Adrenal gland (tissue), 19 donors: ENCODE measurements at places on chromosomes 13 and 19. TPM values are rescaled to one million over a fixed set of nuclear protein-coding genes. Genes with fewer than 3 reads are reported as not detected.
A peak's percentile ranks its signal among the peaks of the same experiment; 100 is the strongest.

DNA sequence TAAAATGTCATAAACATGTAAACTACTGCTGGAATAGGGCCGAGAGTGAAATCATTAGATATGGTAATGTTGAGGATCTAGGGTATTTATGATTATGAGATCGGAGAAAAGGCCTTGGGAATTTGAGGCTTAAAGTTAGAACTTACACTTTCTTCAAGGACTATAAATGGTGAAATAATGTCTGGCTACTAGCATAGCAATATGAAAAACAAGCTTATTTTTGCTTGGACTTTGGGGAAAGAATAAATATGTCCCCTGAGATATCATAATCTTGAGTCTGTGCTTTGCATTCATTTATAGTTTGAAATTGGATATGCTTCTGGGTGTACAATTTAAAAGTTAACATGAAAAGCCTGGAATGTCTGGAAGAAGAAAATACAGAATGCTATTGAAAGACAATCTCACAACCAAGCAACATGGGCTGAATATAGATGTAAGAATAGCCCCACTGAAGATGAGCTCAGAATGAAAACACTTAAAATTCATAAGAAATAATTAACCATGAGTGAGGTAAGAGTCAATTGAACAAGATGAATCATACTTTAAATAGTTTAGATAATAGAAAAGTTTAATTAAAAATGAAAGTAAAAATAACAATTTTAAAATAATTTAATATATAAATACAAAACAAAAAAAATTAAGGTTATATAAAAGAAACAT, 1555.4 kb upstream of the MIR17HG start:
- no peak overlapping the region for H3K4me3 ChIP-seq
- H3K27ac ChIP-seq: no peak overlapping the region
- H3K4me1 ChIP-seq: no peaks in the 10 kb centered on the region
- DNase-seq: no peak
- H3K27me3 ChIP-seq: no peaks in the 10 kb centered on the region

GRCh38 chr13:23289917-23290357, 109.2 kb downstream of the SGCG start:
- no peak overlapping the region for H3K4me3 ChIP-seq
- no peaks in the 10 kb centered on the region for H3K4me1 ChIP-seq
- no peak overlapping the region for H3K27ac ChIP-seq
- H3K27me3 ChIP-seq: no peaks in the 10 kb centered on the region
- no peak for DNase-seq
- H3K36me3 ChIP-seq: no peaks in the 10 kb centered on the region

DNA sequence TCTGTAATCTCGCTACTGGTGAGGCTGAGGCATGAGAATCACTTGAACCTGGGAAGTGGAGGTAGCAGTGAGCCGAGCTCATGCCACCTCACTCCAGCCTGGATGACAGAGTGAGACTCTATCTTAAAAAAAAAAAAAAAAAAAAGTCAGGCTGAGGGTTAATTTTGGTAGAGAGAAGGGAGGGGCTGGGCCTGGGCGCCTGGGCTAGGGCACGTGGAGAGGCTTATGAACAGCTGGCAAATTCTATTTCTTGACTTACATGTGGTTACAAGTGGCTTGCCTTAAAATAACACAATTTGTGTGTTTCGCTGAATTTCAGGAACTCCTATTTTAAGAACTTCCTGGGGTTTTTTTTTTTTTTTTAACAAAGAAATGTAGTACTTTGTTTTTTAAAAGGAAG, 47.6 kb upstream of the MAP3K10 start:
- H3K27ac ChIP-seq: no peak overlapping the region
- no peak overlapping the region for H3K4me3 ChIP-seq
- no peak for DNase-seq
- peaks cover 5% of the 10 kb centered on the region for H3K4me1 ChIP-seq

GRCh38 chr19:34847393-34847792, 74.4 kb upstream of the ZNF599 start:
- no peak for DNase-seq
- H3K36me3 ChIP-seq: no peaks in the 10 kb centered on the region
- no peaks in the 10 kb centered on the region for H3K4me1 ChIP-seq
- no peak overlapping the region for H3K27ac ChIP-seq

- peaks cover 11% of the 10 kb centered on the region for H3K4me1 ChIP-seq
- no peak overlapping the region for H3K27ac ChIP-seq
- H3K36me3 ChIP-seq: no peaks in the 10 kb centered on the region
- no peak for DNase-seq
These were observed 3.5 kb downstream of the KLK1 start for GRCh38 chr19:50820086-50820485.

Gene F2RL3
- total RNA-seq: 2.3 TPM

DNA sequence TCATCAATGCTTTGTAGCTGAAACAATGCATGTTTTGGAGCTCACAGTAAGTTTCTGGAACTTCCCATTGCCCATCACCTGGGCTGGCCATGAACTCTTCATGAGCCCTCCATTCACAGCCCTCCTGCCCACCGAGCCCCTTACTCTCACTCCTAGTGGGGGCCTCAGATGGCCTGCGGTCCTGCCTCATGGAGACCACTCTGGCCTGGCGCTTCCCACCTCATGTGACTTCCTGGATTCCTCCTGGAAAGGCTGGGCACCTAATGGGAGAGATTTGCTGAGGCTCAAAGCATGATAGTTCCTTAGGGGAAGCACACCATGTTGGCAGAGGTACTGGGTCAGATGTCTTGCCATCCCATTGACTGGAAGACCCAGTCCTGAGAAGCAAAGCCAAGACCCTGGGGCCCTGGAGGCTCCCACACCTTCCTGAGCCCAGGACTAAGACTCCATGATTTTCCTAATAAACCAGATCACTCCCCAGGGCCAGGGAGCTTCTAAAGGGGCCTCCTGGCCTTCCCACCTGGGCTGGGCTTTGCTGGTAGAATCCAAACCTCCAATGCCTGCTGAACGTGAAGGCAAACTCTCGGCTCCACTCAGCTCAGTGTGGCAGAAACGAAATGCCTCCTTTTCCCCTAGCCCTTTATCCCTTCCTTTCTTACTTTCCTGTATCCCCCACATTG, 49.4 kb upstream of the ZNF536 start:
- H3K27me3 ChIP-seq: no peaks in the 10 kb centered on the region
- DNase-seq: no peak
- no peak overlapping the region for H3K27ac ChIP-seq

Gene SMARCA4
- total RNA-seq: 80.3 TPM

- DNase-seq: no peak
- no peaks in the 10 kb centered on the region for H3K36me3 ChIP-seq
- H3K27me3 ChIP-seq: no peaks in the 10 kb centered on the region
- H3K4me3 ChIP-seq: no peak overlapping the region
- no peak overlapping the region for H3K27ac ChIP-seq
- no peaks in the 10 kb centered on the region for H3K4me1 ChIP-seq
These were observed 53.5 kb upstream of the TSHZ3 start for GRCh38 chr19:31402529-31403316.

GRCh38 chr13:92362717-92363116, 863.9 kb upstream of the GPC6 start:
- no peaks in the 10 kb centered on the region for H3K36me3 ChIP-seq
- no peak overlapping the region for H3K27ac ChIP-seq
- peak; percentile 21 for DNase-seq
- no peaks in the 10 kb centered on the region for H3K4me1 ChIP-seq
- no peaks in the 10 kb centered on the region for H3K27me3 ChIP-seq

DNA sequence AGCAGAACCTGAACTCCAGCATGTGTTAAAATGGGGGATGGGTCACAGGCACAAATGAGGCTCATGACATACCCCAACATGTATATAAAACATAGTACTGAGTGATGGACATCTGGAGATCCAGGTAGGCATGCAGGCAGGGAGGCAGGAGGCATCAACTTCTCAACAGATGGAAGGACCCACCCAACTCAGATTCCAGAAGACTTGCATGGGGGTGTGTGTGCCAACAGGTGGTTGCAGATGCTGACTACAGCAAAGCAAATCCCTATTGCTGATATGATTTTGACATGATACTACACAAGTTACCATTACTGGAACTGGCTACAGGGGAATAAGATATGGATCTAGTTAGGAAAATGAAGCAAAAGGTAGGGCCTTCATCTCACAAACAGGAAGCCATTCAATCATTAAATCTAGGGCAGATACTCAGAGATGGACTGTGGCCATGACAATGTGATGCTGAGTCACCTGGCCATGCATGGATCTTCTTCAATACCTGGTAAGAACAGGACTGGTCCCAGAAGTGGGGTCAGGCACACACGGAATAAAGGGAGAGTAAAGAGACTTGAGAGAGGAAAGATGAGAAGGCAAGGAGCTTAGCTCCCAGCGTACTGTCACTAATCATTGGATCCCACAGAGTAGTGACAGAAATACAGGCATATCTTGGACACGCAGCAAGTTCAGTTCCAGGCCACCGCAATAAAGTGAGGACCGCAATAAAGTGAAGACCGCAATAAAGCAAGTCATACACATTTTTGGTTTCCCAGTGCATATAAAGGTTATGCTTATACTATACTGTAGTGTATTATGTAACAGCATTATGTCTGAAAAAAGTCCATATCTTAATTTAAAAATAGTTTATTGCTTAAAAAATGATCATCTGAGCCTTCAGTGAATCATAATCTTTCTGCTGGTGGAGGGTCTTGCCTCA, 91.3 kb downstream of the USP12 start:
- no peaks in the 10 kb centered on the region for H3K4me1 ChIP-seq
- no peaks in the 10 kb centered on the region for H3K36me3 ChIP-seq
- DNase-seq: no peak
- H3K4me3 ChIP-seq: no peak overlapping the region

- H3K27ac ChIP-seq: no peak overlapping the region
- DNase-seq: no peak
These were observed 159.5 kb downstream of the RBM26 start for GRCh38 chr13:79246578-79246949.

Gene LILRB1
- total RNA-seq: 0.36 TPM

DNA sequence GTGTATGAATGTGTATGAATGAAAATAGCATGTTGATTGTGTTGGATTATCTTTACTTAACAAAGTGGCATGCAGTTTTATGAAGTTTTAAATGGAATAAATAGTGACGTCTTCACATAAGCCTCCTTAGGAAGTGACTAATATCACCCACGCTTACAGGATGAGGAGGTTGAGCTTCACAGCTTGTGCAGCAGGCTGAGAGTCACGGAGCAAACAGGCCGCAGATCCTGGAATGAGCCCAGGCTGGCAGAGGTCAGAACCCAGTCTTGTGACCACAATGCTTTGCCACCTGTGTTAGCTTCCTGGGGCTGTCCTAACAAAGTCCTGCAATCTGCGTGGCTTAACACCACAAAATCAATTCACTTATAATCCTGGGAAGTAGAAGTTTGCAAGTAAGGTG, 20.8 kb downstream of the LAIR2 start:
- DNase-seq: no peak
- no peaks in the 10 kb centered on the region for H3K36me3 ChIP-seq
- H3K27me3 ChIP-seq: peaks cover 3% of the 10 kb centered on the region
- H3K27ac ChIP-seq: no peak overlapping the region

GRCh38 chr13:40084934-40085333, 429.5 kb downstream of the COG6 start:
- H3K27ac ChIP-seq: no peak overlapping the region
- DNase-seq: no peak
- H3K4me1 ChIP-seq: peaks cover 3% of the 10 kb centered on the region
- no peaks in the 10 kb centered on the region for H3K36me3 ChIP-seq
- H3K27me3 ChIP-seq: no peaks in the 10 kb centered on the region

DNA sequence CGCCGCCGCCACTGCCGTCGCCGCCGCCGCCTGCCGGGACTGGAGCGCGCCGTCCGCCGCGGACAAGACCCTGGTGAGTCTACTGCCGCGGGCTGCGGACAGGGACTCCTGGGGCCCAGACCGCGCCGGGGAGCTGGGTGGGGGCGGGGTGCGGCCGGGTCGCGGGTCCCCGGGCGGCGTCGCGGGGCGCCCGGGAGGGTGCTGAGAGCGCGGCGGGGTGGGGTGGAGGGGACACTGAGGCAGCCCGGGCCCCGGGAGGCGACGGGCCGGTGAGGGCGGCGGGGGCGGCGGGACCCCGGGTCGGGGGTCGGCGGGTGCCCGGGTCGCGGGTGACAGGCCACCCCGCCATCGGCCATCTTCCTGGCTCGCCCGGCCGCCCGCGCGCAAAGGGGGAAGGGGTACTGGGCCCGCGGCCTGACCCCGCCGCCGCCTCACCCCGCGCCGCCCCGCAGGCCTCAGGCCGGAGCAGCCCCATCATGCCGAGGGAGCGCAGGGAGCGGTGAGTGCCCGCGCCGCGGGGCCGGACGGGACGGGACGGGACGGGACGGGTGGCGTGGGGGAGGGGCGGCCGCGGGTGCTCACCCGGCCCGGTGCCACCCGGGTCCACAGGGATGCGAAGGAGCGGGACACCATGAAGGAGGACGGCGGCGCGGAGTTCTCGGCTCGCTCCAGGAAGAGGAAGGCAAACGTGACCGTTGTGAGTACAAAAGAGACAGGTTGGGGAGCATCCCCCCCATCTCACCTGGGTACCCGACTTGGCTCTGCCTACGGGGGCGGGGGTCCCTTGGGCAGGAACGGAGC, 489 bp downstream of the CCNE1 start:
- DNase-seq: no peak
- no peak overlapping the region for H3K27ac ChIP-seq
- no peaks in the 10 kb centered on the region for H3K36me3 ChIP-seq
- H3K27me3 ChIP-seq: no peaks in the 10 kb centered on the region

DNA sequence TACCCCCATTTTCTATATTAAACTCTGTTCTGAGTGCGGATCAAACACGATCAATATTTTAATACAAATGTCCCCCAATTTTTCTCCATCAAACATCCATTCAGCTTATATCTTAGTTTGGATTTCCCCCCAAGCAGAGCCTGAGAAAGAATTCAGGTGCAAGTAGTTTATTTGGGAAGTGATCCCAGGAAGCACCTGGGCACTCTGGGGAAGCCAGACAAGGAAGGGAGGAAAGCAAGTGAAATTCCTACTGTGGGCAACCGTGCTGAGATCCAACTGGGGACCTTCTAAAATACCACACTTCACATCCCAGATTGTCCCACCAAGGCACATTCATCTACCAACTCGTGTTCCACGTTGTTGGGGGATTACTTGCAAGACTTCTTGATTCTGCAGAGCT, 323.4 kb upstream of the NBEA start:
- no peak overlapping the region for H3K4me3 ChIP-seq
- no peak for DNase-seq
- no peaks in the 10 kb centered on the region for H3K27me3 ChIP-seq
- H3K36me3 ChIP-seq: no peaks in the 10 kb centered on the region
- peaks cover 4% of the 10 kb centered on the region for H3K4me1 ChIP-seq
- H3K27ac ChIP-seq: no peak overlapping the region

DNA sequence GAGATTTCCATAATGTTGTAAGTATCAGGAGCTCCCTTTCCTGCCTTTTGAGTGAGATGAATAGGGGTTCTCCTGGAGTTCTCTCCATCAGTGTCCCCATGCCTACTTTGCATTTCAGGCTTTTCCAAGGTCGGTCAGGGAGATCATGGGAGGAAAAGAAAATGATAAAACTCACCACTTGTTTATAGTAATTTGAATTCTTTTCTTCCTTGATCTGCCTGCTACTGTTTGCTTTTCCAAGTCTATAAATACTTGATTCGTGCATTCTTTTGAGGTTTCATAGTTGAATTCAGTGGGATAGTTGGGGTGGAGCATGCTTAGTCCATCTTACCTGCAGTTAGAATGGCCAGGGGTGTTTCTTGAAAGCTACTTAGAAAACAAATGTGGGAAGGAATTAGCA, 51.5 kb downstream of the PCCA start:
- no peak overlapping the region for H3K27ac ChIP-seq
- no peaks in the 10 kb centered on the region for H3K4me1 ChIP-seq
- H3K36me3 ChIP-seq: no peaks in the 10 kb centered on the region
